ENCODE measurements at places on chromosomes 4 and X. TPM values are rescaled to one million over a fixed set of nuclear protein-coding genes. Genes with fewer than 3 reads are reported as not detected.

- no peaks in the 10 kb centered on the region for H3K36me3 ChIP-seq
- DNase-seq, result no peak
- H3K4me1 ChIP-seq, result no peaks in the 10 kb centered on the region
These were observed 556.6 kb downstream of the NLGN4X start for GRCh38 chrX:5672099-5672498.

GRCh38 chr4:163171590-163171989 lies 4.9 kb upstream of the NAF1 start:
- H3K36me3 ChIP-seq, result no peaks in the 10 kb centered on the region
- H3K4me3 ChIP-seq, result no peak overlapping the region
- H3K27ac ChIP-seq, result no peak overlapping the region
- peaks cover 14% of the 10 kb centered on the region for H3K27me3 ChIP-seq
- H3K4me1 ChIP-seq, result peaks cover 3% of the 10 kb centered on the region

GRCh38 chr4:67158666-67159065 lies 386.6 kb downstream of the CENPC start:
- no peaks in the 10 kb centered on the region for H3K27me3 ChIP-seq
- no peak for DNase-seq
- H3K27ac ChIP-seq, result no peak overlapping the region

The GLUD2 gene
- total RNA-seq, result 0.55 TPM
